Renal cortex interstitium (tissue), 15 donors: ENCODE measurements at places on chromosomes 6 and 20.

DNA sequence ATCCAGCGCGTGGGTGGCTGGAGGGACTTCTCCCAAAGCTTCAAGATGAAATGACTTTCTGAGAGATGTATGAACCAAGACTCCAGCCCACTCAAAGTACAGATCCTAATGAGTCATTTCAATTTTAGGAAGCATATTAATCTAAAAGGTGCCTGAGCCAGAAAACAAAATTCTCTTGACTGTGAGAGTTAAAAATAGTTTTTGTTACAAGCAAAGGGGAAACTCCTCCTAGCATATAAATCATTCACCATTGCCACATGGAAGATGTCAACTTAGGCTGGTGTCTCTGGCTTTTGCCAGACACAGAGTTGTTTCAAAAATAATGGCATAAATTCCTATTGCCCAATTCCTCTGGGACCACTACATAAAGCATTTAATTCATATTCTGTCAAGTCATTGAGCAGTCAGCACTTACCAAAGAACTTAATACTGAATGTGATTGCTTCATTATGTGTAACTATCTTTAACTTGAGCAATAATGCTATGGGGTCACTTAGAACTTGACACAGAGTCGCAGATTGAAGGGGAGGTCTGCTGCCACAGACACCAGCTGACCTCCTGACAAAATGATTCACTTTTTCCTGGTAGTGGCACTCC is 280.6 kb downstream of the SLC35F1 start:
- no peak for DNase-seq

- DNase-seq: no peak
Observed at GRCh38 chr20:53866794-53867740, 203.3 kb downstream of the BCAS1 start.

GRCh38 chr6:158574800-158575199 is 14.9 kb downstream of the TMEM181 start:
- DNase-seq: no peak

DNA sequence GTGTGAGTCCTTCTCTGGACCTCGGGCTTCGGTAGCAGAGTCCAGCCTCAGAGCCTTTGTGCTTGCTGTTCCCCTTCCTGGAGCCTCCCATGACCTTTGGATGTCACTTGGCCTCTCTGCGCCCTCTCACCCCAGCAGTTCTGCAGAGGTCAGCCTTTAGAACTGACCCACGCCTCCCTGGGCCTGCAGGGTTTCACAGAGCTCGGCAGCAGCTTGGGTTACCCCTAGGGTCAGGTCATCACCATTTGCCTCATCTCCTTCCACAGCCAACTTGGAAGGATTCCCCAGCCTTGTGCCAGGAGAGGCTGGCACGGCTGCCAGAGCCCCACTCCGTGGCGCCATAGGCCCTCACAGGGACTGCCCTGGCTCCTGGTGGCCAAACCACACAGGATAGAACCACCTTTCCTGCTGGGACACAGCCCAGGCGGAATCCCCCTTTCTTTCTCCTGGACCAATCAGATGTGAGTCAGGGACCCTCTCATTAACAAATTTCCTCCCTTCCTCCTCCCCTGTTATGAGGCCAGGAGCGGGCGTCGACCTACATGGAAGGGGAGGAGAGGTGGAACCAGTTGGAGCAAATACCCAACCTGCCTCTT is 13.9 kb upstream of the SIRPA start:
- no peak for DNase-seq

DNA sequence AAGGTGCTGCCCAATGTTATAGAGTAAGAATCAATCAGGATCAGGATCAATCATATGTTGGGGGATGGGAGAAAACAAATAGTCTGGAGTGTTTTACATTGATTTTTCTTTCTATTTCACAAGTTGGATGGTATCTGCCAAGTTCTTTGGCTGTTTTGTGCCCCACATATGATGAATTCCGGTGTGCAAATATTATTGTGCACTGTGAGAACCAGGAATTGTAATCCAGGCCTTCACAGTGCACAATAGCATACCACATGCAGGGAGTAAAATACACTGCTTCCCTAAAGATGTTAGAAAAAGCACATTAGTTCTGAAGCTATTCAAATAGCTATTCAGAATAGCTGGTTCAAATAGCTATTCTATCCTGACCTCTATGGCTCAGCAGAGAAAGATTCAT is 133.7 kb downstream of the LCA5 start:
- DNase-seq: no peak

- DNase-seq: no peak
Observed at GRCh38 chr20:50392138-50392866, 117.9 kb upstream of the PTPN1 start.

GRCh38 chr6:129615496-129615895 is 94.5 kb downstream of the ARHGAP18 start:
- DNase-seq: no peak

DNA sequence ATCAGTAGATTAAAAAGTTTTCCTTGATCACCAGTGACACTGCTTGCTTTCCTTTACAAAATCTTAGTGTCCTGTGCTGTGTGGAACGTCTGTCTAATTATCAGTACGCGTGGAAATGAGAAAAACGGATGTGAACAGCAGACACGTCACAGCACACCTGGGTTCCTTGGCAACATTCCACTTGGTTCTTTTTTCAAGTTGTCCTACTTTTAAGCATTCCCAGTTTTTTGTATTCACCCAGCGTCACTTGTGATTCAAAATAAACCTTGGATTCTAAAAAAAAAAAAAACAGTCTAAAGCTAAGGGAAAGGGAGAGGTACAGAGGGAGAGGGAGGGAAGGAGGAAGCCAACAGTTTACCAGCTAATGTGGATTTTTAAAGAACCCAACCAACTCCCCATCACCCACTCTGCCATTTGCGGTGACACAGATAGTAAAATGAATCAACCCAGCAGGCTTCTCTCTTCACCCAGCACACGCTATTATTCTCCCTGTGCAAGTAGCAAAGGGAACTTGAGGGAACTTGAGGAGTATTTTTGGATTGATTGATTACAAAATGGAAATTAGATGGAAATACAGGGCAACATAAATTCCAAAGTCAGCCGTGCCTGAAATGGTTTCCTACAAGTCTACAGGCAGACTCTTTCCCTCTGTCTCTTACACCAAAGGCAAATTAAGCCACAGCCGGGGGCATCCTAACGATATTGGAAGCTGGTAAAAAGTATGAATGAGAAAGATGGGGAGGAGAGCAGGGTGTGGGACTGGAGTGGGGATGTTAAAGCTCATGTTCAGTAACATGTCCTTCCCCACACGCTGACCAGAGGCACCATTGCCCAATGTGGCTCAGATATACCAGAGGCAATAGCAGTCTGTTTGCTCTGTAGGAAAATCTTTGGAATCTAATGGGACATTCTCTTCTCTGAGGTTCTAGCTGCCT is 129.8 kb downstream of the SASH1 start:
- DNase-seq: no peak

- no peak for DNase-seq
Observed at GRCh38 chr6:132412656-132413498, 11.6 kb upstream of the MOXD1 start.

- DNase-seq: no peak
Observed at GRCh38 chr6:134391205-134391604, 73.3 kb upstream of the SGK1 start.

DNA sequence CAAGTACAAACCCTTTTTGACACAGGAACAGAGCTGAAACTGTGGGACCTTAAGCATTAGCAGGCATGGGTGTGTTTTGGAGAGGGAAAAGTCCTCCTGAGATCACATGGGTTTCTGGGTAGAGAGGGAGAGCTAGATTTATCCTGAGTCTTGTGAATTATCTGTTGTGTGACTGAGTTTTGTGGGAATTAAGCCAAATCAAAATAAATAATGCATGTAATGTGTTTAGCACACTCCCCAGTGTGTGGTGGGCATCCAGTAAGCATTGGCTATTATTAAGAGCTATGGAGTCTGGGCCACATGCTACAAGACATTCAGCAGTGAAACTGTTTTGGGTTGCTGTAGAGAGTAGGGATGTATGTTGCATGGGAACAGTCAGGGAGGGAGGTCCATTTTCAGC is 75.3 kb upstream of the JAG1 start:
- no peak for DNase-seq

DNA sequence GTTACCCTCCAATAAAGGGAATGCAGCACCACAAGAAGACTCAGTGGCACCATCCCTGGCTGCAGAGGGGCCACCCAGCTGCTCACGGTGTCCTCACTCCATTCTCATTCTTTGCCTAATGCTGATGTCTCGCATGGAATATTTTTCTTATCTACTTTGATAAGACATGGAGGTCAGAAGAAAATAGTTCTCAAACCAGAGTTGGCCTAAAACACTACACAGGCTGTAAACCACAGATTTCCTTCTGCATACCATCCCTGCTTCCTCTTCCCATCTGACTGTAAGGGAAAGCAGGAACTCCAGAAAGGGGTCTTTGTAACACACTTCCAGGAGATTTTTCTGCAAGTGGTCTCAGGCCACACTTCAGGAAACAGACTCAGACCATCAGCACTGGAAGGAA is 43.1 kb upstream of the CD93 start:
- no peak for DNase-seq

DNA sequence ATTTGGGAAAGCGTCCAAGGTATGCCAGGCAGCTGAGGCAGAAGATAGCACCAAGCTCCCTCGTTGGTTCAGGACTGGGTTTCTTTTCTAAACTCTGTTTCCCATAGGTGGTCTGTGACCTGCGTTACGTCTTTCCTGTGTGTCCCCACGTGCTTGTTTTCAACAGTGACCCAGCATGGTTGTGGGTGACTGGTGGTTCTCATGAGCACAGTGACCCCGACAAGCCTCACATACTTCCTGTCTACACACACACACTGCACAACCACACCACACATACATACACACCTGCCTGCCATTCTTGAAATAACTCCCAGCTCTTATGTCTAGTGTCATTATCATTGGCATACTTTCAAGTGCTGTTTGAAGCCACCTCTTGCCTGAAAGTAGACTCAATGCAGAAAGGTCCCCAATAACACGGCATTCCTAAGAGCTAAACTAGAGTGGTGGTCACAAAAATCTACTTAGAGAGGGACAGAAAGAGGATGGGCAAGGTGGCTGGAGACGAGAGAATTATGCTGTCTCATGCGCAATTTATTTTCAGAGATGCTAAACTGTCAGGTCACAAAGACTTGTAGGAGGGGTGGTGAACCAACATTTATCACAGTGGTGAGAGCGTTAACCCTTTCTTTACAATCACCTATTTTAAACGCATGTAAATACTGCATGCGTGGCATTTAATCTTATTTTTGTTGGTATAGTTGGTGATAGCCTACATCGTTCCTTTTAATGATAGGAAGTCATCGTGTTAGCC is 66.7 kb downstream of the GCNT2 start:
- DNase-seq: no peak

DNA sequence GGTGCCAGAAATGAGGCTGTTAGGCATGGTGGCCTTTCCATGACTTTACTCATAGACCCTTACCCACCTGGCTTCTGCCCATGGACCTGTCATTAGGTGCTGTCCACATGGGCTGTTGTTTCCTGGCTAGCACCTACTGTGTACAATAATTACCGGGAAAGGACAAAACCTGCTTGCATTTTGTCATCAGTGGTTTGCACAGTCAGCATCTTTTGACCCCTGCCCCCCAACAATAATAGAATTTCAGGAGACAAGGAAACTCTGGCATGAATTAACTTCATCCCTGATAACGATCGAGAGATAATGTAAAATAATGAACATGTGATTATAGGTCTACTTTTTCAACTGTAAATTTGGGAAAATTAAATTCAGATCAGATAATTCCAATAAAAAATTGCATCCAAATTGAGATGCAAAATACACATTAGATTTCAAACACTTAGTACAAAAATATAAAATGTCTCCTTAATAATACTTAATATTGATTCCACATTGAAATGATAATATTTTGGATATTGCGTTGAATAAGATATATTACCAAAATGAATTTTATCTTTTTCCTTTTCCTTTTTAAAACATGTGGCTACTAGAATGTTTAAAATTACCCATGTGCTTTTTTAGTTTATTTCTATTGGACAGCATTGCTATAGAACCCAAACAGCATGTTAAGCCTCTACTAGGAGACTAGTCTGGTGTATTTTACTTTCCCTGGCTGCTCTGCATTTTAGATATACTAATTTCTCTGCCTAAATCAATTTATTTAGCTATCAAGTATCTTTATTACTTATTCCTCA is 12.4 kb downstream of the ANKRD66 start:
- DNase-seq: no peak

DNA sequence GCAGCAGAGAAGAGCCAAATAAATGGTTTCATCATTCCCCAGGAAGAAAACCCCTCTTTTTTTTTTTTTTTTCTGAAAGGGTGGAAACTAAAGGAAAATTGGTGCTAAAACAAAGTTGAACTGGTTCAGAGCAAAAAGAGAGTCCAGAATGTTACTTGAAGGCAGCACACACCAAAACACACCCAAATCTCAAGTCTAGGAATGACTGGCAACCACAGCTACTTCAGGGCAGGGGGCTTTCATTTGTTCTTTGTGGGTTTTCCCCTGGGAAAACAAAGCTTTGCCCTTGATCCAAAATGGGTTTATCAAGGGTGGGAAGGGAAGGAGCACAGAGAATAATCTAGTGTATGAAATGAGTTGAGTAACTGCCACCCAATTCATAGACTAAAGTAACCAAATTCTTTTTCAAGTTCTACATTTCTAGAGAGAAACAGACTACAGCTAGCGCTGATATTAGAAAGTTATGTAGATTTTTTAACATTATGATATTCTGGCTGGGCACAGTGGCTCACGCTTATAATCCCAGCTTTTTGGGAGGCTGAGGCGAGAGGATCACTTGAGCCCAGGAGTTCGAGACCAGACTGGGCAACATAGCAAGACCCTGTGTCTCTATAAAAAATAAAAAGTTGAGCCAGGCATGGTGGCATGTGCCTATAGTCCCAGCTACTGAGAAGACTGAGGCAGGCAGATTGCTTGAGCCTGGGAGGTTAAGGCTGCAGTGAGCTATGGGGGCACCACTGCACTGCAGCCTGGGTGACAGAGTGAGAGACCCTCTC is 119.8 kb downstream of the NFATC2 start:
- DNase-seq: no peak

- DNase-seq: no peak
Observed at GRCh38 chr6:6633898-6634734, 45.6 kb downstream of the LY86 start.

GRCh38 chr6:25619217-25619616 is 32.8 kb upstream of the SCGN start:
- DNase-seq: no peak

DNA sequence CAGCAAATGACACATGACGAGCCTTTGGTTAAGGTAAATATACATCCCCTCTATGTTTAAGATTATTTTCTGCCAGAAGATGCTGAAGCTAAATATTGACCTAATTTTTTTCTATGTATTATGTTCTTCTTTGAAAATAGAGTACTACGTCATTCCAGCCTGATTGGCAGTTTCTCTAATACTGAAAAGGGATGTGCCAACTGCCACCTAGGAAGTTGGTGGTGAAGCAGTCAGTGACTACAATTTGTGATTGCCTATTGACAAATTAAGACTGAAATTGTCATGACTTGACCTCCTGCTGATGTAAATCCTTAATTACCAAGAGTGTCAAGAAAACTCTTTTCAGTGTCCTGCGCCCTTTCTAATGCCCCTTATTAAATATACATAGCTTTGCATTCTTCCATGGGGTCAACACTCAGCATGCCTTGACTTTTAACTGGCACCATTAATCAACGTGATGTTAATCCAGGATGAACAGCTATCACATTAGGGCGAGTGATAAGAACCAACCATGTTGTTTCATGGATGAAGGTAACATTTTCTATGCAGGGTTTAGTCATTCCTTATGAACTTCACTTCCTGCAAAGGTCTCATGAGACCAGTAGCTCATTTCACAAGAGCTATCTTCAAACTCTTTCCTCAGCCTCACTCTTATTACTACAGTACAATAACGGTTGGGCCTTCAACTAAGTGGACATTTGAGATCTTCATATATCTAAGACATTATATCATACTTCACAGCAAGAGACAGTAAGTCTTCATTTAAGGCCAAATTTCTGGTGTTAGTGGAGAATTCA is 22.5 kb upstream of the SGK1 start:
- no peak for DNase-seq
